Kidney (tissue), 22 donors: ENCODE measurements at places on chromosomes 5 and 9.

DNA sequence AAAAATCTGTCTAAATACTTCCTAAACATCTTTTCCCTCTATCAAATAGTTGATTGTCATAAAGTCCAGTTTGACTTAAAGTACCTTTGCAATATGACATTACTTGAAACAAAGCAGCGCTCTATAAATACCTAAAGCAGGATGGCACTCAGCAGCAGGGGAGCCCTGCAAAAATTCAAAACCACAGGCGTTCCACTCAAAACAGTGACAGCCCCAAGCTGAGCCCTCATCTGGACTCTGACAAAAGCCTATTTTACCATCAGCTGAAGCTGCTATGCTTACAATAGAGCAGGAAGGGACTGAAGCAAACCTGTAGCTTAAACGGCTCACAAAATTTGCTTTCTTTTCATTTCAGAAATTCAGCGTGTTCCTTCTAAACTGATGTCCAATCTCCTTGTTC lies 11.5 kb downstream of the GABRA6 start:
- DNase-seq: no peak

DNA sequence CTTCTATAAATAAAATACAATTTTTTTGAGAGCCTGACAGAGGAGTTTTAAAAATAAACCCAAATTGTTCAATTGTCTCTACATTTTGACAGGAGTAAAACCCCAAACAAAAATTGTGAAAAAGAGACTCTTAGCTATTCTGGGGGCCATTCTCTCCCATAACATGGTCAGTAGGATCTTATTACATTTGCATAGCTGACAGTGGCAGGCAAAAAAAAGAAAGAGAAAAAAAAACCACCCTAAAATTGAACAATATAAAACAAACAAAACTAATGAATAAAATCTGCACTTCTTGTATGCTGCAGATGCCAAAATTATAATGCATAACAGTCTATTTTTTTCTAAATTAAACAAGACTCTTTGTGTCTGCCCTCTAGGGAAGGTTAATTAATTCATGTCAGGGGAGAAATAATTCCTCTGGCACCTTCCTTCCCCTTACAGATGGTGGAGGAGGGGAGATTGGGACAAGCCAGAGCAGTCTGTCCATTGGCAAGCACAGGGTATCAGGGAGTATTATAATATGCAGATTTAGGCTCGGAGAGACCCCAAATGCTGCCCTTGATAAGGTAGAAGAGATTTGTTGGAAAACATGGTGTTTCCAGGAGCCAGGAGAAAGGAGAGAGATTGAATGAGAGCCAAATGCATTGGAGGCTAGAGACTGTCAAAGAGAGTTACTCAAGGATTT lies 79.7 kb upstream of the CDH6 start:
- DNase-seq: no peak

DNA sequence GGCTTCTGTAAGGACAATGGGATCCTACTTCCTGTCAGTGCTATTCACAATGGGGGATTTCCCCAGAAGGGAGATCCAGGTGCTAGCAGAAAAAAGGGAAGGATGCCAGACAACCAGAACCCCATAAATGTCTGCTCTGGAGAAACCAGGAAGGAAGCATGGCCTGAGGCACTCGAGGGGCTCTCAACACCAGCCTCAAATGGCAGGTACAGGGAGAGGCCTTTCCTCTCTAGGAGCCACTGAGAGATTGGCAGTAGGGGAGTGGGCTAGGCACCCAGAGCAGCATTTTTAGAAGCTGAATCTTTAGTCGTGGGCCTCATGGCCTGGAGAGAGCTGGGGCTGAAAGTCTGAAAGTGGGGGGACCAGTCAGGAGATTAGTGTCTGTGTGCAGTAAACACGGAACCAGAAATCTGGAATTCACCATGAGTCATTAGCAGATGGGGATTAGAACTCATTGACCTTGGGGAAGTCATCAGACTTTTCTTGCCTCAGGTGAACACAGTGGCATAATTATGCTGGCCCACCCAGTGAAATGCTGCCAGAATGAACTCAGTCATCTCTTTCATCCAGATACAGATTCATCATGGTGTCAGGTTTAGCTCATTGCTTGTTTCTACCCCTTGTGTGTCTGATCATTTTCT lies 28.3 kb downstream of the ARHGEF28 start:
- DNase-seq: no peak

- DNase-seq: no peak
Measured at GRCh38 chr9:98484162-98484561, 224.6 kb downstream of the GABBR2 start.

GRCh38 chr5:77960863-77961396 lies 184.8 kb upstream of the TBCA start:
- DNase-seq: no peak

- DNase-seq: no peak
Measured at GRCh38 chr9:137694962-137695875, 76.4 kb downstream of the EHMT1 start.
